Activated effector memory CD4-positive, alpha-beta T cell treated with anti-CD3 and anti-CD28 coated beads, Interleukin-2, amount 50 U/mL, for 16 hours (primary cell): ENCODE measurements at places on chromosomes 4 and X.

GRCh38 chr4:95050980-95051701 lies 293.4 kb downstream of the BMPR1B start:
- no peak for DNase-seq

- DNase-seq: peak; percentile 85
Measured at GRCh38 chrX:132219343-132219768, at the start of gene RAP2C. RAP2C (minus strand) TSS chrX:132219447; CDS start chrX:132217268, 2,179 bp downstream.

DNA sequence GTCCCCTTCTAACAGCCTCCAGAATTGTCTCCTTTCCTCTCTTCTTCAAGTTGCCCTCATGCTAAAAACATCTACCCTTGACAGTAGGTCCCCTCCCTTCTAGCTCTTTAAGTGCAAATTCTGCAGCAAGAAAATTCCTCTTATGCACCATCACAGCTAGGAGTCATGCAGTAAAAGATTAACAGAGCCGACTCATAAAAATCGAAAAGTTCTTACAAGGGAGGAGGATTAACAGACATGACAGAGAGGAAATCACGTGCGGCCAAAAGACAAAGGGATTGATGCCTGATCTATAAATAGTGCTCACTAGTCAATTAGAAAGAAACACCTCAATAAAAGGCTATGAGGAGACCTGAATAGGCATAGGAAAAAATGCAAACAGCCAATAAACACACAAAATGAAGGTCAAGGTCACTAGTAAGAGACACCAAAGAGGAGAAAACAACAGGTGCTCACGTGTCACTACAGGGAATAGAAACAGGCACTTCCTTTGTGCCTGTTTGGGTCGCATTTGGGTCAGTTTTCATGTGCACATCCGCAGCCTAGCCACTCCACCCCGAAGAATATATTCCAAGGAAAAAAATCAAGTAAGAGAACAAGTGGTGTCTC lies 3.4 kb downstream of the RNF212 start:
- no peak for DNase-seq

DNA sequence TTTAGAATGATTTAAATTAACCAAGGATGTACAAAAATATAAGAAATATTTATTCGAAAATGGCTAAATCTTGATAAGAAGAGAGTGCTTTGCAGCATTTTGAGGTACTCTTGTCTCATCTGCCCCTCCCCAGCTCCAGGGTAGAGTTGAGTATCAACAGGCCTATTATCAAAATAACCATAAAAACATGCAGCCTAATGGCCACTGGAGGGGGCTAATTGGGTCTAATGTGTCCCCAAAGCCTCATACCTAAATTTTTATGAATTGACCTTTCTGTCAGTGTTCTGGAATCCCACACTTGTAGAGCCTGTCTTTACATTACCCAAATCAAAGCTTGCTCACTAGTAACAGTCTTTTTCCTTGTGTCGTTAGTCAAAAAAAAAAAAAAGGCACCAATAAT lies 544.9 kb upstream of the CPXCR1 start:
- no peak for DNase-seq

GRCh38 chr4:19748519-19749479 lies 502.9 kb upstream of the SLIT2 start:
- DNase-seq: no peak

DNA sequence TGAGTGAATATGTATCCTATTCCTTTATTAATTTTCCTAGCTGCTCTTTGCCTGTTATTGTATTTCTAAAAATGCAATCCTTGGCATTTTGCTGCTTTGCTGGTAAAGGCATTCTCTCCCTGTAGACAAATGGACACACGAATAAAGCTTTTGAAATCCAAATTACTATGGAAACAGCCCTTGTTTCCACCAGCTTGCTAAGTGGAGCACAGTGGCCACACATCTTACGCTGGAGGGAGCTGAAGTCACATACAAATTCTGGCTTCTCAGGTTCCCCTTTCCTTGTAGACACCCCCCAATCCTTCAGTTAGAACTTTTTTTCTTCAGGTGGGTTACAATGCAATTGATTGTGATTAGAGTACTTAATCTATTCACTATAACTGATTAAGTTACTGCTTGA lies 66.2 kb downstream of the AGA start:
- no peak for DNase-seq
